HS-27A (cell line): ENCODE measurements at places on chromosomes 5 and 9.
A peak's percentile ranks its signal among the peaks of the same experiment; 100 is the strongest.

DNA sequence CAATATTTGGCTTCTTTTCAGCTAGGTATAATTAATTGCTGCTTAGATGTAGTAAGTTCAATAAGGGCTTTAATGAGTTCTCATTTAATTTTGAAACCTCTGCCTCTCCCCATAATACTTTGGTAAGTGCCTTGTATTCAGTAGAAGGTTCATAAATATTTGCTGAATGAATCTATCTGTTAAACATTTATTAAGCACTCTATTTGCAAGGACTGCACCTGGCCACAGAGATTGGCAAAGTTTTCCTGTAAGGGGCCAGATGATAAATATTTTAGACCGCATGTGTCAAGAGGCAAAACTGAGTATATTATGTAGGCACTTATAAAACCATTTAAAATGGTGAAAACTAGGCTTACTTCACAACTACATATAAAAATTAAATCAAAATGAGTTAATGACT is 19.0 kb upstream of the GNA14 start:
- DNase-seq: no peak

DNA sequence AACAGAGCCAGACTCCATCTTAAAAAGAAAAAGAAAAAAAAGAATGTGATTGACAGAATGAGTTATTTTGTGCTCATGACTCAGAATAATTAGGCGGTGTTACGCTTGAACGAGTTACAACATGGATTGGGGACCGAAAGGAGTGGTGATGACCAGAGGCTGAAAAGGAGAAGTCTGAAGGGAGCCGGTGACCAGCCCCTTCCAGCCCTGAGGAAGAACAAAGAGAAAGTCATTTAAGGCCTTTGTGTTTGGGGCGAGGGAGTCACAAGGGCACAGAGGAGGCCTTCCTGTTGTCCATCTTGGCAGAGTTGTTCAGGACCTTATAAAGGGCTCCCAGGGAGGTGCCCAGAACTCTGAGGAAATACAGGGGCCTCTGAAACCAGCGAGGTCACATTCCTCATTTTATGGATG is 131.6 kb downstream of the GOLPH3 start:
- no peak for DNase-seq

GRCh38 chr9:136010176-136010575 is 49.0 kb upstream of the UBAC1 start:
- no peak for DNase-seq

GRCh38 chr5:52822437-52822836 is 34.7 kb downstream of the ITGA1 start:
- no peak for DNase-seq

- DNase-seq: no peak
Measured at GRCh38 chr9:118624608-118625007, 744.6 kb downstream of the BRINP1 start.

DNA sequence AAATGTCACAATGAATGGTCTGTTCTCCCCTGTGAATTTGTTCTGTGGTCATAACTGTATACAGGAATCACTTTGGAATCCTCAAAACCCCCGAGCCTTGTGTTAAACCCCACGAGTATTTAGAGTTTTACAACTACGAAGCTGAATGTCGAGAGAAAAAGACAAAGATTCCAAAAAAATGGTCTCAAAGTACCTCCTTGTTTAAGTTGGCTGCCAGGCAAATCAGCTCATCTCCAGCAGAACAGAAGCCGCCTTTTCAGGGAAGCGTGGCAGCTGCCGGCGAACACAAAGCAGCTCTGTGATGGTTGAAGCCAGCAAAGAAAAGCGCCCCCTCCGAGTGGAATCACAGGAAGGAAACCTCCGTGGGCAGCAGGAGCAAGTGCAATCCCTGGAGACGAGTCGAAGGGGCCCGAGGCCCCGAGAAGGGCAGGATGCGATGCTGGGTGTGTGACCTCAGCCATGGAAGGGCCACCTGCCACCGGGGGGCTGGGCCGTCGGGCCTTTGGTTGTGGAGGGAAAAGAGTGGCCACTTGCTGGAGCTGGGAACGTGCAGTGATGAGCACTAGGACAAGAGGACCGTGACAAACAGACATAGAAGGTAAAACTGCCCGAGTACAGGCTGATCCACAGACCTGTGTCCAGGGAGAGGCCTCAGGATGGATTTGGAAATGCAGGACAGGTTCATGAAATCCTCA is 706.4 kb downstream of the SEMA5A start:
- no peak for DNase-seq

DNA sequence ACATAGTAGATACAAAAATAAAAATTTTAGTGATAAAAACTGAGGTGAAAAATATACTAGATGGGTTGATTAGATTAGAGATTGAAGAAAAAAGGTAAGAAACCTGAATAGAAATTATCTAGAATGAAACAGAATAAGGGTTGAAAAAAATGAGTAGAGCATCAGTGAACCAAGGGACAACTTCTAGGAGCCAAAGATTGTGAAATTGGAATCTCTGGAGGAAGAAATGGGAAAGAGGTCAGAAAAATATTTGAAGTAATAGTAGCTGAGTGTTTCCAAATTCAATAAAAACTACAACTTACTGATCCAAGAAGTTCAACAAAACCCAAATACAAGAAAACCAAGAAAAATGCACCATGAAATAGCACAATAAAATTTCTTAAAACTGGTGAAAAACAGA is 116.6 kb upstream of the STARD4 start:
- DNase-seq: no peak

DNA sequence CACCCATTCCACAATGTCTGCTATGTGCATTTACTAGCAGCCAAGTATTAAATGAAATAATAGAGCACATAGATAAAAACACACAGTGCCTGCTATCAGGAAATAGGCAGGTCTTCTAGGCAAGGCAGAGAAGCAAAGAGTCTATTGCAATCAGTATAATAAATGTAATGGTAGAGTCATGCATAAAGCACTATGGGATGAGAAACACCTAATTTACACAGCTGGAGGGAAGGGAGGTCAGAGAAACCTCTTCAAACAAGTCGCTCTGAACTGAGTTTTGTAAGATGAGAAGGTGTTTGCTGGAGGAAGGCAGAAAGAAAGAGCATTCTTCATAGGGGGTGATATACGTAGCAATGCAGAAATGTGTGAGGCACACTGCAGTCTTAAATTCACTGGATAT is 341.0 kb upstream of the DMAC1 start:
- no peak for DNase-seq

DNA sequence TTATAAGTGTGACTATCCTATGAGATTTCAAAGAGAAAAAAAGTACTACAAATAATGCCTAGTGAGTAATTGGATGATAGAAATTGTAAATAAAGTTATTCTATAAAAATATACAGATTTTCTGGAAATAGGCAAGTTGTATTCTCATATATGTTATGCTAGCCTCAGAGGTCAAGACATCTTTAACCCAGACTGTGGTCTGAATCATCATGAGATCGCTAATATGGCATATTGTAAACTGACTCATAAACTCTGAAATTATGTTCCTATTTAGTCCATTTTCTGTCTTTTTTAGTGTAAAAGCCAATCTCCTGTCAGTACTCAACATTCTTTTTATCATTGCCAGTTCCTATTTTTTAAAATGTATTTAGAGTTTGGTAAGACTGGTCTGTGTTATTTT is 14.2 kb downstream of the LOX start:
- no peak for DNase-seq

DNA sequence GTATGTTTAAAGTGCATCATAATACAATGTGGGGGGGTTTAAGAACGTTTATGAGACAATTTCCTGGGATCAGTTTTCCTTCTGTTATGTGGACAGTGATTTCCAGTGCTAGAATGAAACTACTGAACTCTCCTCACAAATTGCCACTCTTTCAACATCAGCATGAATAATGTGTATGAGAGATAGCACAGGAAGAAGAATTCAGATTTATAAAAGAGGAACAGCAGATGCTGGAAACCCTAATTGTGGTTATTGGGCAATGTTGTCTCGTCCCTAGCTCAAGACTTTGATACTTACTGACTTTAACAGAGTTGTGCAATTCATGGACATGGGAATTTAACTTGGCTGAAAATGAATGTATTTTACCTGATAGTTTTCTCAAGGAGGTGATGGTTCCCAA is 410.8 kb upstream of the MEF2C start:
- DNase-seq: no peak

- no peak for DNase-seq
Measured at GRCh38 chr5:141811287-141812155, 66.7 kb downstream of the PCDH1 start.

DNA sequence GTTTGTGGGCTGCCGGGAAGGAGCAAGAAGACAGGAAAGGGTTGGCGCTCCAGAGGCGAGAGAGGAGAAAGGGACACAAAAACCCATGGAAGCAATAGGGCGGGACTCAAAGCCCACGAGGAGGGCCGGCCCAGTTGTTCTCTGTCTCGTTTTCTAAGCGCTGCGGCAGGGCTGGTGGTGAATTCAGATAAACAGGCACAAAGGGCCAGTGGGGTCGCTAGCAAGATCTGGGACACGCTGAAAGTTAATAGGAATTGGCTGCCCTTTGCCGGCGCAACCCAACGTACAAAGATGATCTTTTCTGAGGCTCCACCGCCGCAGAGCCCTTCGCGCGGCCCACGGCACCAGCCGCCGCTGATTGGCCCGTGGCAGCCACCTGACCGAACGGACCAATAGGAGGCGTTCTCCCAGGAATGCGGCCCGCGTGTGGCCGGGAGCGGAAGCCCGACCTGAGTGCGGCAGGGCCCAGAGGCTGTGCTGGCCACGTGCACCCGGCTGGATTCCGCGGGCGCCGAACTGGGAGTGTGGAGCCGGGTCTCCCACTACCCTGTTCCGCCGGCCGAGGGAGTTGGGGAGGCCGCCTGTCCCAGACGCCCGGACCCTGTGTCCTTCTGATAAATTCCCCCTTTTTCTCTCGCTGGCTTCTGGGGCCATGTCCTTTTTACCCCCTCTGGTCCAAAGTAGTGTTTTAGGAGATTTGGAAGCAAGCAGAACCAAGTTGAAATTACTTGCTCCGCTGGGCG is 16.8 kb upstream of the NSD1 start:
- no peak for DNase-seq

GRCh38 chr5:16467363-16468219 is 2.0 kb upstream of the ZNF622 start:
- DNase-seq: peak; percentile 56

DNA sequence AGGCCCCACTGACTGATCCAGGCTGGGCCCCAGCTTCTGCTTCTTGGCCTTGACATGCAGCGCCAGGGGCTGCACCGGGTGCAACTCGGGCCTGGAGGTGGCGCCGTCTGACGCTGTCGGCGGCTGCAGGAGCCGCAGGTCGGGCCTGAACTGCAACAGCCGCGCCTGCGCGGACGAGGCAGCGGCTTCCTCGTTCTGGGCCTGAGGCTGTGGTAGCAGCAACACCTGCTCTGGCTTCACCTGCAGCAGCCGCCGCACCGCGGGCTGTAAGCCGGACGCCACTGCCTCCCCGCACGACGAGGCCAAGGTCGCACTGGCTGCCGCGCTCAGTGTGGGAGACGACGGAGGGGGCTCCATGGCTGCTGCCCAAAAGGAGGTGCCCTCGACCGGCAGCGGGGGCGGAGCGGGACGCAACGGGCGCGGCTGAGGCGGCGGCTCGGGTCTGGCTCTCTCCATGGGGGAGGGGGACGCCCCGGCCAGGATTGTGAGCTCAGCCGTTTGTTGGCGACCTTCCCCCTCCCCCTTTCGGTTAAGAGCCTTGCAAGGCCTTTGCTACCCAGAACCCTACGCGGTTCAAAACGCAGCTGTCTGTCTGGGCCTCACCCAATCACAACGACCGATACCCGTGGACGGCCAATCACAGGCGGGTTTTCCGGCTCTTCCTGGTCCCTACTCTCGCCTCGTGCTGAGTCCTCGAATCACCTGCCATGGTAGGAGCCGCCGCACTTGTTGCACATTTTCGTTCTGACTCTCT is 438 bp downstream of the SOX30 start:
- no peak for DNase-seq

GRCh38 chr9:89886281-89886700 is 281.5 kb downstream of the GADD45G start:
- DNase-seq: no peak

DNA sequence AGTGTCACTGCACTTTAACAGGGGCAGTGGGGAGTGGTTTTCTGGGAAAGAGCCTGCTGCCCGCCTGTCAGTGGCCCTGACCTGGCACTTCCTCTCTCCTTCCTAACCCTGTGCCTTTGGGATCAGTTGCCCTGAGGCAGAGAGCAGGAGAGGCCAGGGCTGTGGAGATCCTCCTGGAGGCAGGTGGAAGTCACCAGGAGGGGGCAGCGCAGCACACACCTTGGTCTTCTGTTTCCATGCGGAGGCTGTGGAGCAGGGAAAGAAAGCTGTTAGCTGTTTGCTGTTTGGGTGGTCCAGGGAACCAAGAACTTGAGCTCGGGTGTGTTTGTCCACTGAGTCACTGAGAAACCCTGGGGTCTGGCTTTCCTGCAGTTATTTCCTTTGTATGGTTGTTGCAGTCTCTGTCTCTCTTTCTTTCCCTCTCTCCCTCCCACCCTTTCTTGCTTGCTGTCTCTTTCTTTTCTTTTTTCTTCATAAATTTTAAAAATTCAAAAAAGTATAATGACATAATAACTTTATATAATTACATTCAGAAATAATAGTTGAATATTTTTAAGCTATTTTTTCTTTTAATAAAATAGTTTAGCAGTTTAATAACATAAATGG is 28.1 kb downstream of the NTRK2 start:
- no peak for DNase-seq

- no peak for DNase-seq
Measured at GRCh38 chr5:66959653-66960052, 236.9 kb downstream of the CD180 start.

DNA sequence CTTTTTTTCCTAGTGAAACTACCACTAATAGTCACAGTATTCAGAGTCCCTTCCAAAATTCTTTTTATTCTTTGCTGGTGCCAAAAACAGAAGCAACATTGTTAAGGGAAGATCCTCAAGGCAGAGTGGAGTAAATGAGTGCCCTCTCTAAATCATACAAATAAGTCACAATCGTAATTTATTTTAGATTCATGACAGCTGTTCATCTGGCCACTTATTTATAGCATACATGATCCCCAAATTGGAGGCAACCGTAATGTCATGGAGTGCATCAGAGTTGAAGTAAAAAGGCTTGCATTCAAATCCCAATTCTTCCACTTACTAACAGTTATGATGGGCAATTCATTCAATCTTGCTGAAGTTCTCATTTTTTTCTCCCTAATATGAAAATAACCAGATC is 33.4 kb downstream of the POLK start:
- no peak for DNase-seq

- DNase-seq: no peak
Measured at GRCh38 chr5:19739671-19740070, 248.3 kb downstream of the CDH18 start.

DNA sequence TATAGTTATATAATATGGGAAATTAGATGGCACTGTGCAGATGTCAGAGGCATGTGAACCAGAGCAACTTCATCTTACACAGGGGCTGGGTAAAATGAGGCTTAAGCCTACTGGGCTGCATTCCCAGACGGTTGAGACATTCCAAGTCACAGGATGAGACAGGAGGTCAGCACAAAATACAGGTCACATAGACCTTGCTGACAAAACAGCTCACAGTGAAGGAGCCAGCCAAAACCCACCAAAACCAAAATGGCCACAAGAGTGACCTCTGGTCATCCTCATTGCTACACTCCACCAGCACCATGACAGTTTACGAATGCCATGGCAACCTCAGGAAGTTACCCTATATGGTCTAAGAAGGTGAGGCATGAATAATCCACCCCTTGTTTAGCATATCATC is 479.4 kb downstream of the TLR4 start:
- no peak for DNase-seq
